Nucleus accumbens (tissue), 56 donors: ENCODE measurements at places on chromosomes 3 and 15.

GRCh38 chr15:100061944-100062343 lies 279.8 kb downstream of the ADAMTS17 start:
- no peak for DNase-seq

- DNase-seq: no peak
Measured at GRCh38 chr3:54355800-54356199, 233.4 kb downstream of the CACNA2D3 start.

- no peak for DNase-seq
Measured at GRCh38 chr15:66631616-66632263, 65.9 kb upstream of the LCTL start.

DNA sequence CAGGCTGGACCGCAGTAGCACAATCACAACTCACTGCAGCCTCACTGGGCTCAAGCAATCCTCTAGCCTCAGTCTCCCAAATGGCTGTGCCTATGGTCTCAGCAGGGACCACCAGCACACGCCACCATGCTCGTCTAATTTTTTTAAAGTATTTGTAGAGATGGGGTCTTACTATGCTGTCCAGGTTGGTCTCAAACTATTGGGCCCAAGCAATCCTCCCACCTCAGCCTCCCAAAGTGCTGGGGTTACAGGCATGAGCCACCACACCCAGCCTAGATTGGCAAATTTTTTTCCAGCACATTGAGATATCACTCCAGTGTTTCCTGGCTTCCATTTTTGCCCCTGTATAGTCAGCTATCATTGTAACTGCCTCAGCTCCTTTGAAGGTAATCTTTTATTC lies 18.3 kb downstream of the TBC1D5 start:
- DNase-seq: no peak

DNA sequence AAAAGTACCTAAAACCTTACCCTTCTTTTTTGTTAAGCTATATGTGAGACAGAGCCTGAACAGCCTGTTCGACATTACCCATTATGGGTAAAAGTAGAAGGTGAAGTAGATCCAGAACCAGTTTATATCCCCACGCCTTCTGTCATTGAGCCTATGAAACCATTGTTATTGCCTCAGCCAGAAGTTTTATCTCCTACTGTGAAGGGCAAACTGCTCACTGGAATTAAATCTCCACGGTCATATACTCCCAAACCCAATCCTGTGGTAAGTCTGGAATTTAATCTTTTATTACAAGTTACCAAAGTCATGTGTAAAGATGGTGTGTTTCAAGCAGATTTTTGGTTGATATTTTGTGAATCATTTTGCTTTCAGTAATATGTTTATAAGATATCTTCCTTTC lies 47.1 kb upstream of the MAPKBP1 start:
- DNase-seq: no peak

DNA sequence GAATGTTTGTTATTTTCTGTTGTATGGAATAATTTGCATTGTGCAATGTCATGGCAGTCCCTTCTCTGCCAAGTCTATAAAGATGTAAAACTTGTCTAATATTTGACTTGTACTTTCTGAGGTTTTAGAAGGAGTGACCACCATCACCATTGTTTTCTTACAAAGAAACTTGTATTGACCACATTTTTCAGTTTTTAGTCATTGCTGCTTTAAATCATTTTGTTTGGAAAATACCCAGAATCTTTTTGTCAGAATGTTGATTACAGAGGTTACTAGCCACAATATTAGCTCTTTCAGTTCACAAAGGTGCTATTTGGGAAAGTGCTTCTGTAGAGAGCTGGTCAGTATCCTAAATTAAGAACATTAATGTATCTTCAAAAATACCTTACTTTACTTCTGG lies 532.4 kb upstream of the GBE1 start:
- DNase-seq: no peak

- no peak for DNase-seq
Measured at GRCh38 chr3:122415104-122415744, 638 bp downstream of the WDR5B start.

- no peak for DNase-seq
Measured at GRCh38 chr15:52496776-52497470, 31.8 kb downstream of the MYO5A start.

DNA sequence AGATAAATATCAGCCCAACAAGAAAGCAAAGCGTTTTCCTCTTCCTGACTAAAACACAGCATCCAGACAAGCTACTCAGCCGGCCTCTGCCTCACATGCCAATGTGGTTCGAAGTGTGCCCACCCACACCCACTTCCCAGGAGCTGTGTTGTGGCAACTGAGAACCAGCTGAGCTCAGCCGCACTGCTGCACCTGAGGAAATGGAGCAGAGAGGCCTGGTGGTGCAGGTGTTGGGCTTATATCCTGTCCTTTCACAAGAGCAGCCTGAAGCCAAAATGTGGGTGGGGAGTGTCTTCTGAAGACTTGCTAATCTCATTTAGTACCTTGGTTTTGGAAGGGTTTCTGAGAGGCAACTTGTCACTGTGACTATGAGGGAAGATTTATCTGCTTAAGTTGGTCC lies 23.0 kb upstream of the RETNLB start:
- no peak for DNase-seq

DNA sequence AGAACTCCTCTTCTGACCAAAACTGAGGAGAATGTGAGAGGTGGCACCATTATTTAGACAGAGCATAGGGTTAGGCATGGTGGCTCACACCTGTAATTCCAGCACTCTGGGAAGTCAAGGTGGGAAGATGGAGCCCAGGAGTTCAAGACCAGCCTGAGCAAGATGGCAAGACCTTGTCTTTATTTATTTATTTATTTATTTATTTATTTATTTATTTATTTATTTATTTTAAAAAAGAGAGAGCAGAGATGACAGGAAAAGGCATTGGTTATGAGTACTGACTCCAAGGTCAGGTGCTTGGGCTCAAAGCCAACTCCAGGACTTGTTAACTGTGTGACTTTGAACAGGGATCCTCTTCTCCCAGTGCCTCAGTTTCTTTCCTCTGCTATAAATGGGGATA lies 217.7 kb downstream of the MEX3B start:
- DNase-seq: no peak

DNA sequence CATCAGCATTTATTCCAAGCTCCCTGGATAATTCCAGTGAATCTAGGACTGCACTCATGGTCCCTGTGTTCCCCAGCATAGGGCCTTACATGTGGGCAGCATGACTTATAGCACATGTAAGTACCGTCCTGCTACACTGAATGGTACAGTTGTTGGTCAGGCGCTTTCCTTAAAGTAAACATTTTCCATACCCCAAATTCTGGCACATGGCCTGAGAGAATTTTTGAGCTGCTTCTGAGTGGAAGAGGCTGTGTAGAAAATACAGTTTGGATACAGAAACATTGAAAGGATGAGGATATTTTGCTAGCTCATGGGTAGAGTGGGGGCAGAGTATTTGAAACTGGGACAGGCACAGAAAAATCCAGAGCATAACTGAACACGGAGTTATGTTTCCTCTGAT lies 27.6 kb downstream of the CORO2B start:
- no peak for DNase-seq

GRCh38 chr3:165814380-165814779 lies 22.8 kb downstream of the BCHE start:
- no peak for DNase-seq

DNA sequence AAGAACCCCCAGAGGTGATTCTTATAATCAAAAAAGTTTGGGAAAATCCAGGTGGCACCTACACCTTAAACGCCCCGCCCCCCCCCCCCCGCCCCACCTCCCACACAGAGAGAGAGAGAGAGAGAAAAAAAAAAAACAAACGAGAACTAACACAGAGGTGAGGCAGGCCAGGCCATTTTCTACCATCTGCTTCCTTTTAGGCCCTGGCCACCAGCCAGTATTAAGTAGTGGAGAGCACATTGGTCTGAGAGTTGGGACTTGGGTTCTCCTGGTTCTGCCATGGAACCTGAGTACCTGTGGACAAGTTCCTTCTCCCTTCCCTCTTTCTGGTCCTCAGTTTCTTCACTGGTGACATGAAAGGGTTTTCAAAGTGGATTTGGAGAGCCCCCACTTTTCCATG lies 60.6 kb downstream of the SLC6A11 start:
- DNase-seq: no peak

DNA sequence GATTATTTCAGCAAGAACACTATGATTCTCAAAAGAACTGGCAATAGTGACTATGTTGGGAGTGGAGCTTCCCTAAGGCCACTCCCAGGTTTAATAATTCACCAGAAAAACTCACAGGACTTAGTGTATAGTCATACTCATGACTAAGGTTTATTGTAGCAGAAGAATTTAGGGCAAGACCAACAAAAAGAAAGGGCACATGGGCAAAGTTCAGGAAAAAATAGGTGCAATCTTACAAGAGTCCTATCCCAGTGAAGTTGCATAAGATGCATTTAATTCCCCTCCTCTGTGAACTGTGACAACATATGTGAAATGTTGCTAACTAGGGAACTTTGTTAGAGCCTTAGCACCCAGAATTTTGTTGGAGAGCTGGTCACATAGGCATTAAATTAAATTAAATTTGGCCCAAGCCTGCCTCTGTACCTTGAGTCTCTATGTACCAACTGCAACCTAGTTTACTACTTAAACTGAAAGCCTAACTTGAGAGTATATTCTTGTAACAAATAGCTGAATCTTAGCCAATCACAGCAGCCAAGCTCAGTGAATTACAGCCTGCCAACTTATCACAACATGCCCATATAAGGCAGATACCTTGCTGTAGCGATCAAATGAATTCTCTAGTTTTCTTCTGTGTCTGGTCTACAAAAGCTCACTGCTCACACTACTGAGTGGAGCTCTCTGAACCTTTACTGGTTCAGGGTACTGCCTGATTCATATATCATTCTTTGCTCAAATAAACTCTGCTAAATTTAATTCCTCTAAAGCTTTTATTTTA lies 386.2 kb upstream of the ARHGEF26 start:
- no peak for DNase-seq

- no peak for DNase-seq
Measured at GRCh38 chr15:42803436-42803835, 66.5 kb upstream of the CDAN1 start.

DNA sequence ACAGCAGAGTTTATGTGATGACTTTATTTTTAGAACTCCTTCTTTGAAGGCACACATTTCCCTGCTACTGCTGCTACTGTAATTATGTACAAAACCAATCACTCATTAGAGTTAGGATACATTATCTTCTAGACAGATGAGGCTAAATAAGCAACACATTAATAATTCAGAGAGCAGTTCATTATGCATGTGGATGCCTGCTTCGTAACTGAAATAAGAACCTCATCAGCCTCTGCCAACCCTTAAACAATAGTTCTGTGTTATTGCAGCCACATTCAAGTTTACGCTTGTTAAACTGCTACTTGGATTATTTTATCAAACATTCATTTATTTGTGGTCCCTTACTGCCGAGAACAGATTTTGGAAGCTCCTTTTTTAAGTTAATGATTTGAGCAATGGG lies 52.5 kb upstream of the C15orf61 start:
- DNase-seq: no peak

DNA sequence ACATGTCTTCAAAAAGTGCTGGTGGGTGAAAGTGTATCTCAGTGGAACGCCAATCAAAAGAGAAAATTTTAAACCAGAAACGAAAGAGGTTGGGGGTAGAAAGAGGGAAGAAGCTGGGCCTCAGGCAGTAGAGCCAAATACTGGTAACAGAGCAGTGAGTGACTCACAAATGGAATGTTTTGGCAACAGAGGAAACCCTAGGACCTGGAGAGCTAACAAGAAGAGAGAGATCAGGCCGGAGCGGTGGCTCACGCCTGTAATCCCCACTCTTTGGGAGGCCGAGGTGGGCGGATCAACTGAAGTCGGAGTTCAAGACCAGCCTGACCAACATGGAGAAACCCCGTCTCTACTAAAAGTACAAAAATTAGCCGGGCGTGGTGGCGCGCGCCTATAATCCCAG lies 450.8 kb upstream of the NAALADL2 start:
- no peak for DNase-seq

DNA sequence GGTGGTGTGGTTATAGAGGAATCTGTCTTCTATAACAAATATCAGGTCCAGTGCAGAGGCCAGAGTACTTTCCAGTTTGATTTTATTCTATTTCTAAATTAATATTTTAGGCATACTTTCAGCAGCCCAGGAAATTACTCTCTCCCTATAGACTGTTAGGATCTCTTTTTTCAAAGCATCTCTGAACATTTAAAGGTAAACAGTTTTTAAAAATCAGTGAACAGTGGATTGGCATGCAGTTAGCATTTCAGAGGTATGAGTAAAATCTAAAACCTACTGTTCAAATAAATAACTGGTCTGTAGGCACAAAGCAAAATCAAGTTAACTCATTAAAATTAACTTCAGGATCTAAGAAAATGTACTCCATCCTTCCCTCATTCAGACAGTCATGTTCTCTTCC lies 3.0 kb downstream of the ZBED2 start:
- no peak for DNase-seq

GRCh38 chr15:100670505-100671021 lies 68.2 kb downstream of the ASB7 start:
- DNase-seq: no peak

DNA sequence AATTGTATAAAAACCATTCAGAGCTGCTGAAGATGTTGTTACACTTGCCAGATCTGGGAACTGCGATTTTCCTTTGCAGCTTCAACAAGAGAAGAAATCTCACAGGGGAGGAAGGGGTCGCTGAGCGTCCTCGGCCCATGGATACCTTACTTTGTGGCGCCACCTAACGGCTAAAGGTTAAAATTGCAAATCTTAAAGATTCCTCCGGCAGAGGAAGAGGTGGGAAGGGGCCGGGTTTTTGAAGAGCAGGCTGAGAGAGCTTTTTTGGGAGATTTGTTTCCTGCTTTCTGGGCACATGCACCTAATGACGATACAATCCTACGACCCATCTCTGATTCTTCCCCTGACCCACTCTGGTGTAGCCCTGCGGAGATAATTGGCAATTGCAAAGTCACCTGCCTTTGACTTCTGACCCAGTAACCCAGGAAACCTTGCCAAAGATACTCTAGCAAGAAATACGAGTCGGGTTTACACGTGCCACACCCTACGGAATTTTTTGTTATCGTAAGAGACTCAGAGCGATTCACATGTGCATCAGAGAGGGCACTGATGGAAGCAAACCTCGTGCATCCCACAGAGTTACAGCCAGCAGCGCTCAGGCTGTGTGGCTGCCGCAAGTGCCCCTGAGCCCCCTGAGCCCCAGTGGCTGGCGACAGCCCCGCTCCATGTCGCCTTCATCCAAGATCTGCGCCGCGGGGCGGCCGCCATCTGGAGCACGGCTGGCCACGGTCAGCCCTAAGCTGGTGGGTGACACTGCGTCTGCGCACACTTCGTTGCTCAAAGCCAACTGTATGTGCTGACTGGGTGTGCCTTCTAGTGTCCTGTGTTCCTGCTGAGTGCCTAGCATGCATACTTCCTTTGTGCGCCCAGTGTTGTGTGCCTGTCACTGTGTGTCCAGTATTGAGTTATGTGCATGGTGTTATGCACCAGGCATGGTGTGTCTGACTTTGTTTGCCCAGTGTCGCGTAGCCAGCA lies 55.2 kb upstream of the CHRNA7 start:
- no peak for DNase-seq

- DNase-seq: no peak
Measured at GRCh38 chr15:70375586-70375985, 277.9 kb upstream of the TLE3 start.

- no peak for DNase-seq
Measured at GRCh38 chr3:46749129-46749528, 31.5 kb upstream of the PRSS50 start.

- no peak for DNase-seq
Measured at GRCh38 chr3:62885136-62885535, 9.9 kb upstream of the CADPS start.

- no peak for DNase-seq
Measured at GRCh38 chr3:58258392-58259055, 20.9 kb downstream of the ABHD6 start.
